ENCODE measurements at places on chromosomes 5 and 9.
A peak's percentile ranks its signal among the peaks of the same experiment; 100 is the strongest.

DNA sequence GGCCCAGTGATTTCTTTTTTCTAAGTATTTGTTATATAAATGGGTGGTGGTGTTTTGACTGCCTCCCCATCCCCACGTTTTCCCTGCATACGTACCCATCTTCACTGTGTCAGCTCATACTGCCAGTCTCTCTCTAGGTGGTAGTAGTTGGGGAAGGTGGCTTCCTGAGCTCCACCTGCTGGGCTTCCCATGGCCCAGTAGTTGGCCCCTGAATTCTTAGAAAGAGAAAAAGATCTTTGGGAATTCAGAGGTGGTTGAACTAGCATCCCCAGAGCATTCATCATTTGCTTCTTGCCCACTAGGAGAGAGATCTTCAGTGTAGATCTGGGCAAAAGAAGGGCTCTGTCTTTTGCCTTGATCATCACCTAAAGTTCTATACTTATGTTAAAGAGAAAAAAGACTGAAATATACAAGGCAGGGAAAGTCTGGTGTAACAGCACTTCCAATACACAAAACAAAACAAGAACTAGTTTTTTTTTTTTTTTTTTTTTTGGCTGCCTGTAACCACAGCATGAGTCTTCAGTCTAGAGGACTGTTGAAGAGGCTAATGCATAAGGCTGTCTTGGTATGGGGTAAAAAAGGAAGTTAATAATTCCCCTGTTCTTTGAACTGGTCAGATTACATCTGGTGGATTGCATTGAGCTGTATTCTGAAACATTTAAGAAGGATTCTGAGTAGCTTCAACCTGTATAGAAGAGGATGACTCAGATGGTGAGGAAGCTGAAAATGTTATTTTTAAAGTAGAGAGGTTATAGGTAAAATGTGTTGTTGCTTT is 128.7 kb downstream of the ATG10 start:
- peak; percentile 83 for DNase-seq

- no peak for DNase-seq
Observed at GRCh38 chr5:22728610-22729009, 124.5 kb downstream of the CDH12 start.

DNA sequence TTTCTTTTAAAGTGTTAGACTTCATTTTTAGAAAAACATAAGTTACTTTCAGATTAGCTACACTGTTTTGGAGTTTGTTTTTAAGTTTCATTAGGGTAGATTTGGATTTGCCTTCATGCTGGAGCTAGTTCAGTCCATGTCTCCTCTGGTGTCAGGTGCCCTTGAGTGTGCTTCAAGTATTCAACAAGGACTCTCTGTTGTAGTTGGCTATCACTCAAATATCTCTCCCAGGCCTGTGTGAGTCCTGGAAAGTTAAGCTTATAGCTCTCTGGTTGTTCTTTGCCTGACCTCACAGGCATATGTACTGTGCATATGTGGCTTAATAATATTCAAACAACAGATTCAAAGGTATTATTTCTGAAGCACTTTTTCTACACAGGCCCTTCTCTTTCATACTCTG is 45.4 kb downstream of the PTBP3 start:
- DNase-seq, result peak; percentile 72

DNA sequence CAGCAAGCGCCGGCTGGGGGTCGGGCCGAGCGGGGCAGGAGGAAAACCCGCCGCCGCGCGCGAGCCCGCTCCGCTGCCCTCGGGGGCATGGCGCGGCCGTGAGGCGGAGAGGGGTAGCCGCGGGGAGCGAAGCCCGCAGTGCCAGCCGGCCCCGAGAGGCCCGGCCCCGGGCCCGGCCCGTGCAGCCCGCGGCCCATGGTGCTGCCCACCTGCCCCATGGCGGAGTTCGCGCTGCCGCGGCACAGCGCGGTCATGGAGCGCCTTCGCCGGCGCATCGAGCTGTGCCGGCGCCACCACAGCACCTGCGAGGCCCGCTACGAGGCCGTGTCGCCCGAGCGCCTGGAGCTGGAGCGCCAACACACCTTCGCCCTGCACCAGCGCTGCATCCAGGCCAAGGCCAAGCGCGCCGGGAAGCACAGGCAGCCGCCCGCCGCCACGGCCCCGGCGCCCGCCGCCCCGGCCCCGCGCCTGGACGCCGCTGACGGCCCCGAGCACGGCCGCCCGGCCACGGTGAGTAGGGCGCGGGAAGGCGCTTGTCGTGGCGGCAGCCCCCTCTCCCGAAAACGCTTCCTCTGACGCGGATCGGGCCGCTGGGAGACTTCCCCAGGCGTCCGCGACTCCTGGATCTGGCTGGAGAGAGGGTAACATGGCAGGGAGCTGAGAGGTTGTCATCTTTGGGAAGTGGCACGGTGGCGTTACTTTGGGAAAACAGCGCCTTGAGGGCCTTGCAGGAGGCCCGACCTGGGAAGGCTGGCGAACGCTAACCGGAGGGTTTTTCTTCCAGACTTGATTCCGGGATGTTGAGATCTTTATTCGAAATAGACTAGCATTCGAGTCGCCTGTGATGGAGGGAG is 523 bp downstream of the MAML1 start:
- DNase-seq, result peak; percentile 39

GRCh38 chr5:107456281-107456715 is 214.4 kb downstream of the EFNA5 start:
- no peak for DNase-seq

DNA sequence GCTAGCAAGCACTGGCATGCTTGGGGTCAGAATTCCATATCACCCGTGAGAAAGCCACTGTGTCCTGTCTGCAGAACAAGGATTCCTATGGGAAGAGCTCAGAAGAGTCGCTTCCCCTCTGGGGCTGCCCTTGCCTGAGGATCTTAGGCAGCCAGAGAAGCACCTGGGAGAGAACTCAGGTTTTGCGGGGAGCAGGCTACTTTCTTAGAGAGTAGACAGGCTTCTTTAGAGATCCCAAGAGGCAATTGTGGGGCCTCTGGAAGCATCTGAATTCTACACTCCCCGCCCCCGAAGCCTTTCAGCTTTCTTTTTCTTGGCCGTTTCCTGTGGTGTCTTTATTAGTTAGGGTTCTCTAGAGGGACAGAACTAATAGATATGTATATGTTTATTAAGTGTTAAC is 40.9 kb downstream of the PHF2 start:
- DNase-seq, result no peak

DNA sequence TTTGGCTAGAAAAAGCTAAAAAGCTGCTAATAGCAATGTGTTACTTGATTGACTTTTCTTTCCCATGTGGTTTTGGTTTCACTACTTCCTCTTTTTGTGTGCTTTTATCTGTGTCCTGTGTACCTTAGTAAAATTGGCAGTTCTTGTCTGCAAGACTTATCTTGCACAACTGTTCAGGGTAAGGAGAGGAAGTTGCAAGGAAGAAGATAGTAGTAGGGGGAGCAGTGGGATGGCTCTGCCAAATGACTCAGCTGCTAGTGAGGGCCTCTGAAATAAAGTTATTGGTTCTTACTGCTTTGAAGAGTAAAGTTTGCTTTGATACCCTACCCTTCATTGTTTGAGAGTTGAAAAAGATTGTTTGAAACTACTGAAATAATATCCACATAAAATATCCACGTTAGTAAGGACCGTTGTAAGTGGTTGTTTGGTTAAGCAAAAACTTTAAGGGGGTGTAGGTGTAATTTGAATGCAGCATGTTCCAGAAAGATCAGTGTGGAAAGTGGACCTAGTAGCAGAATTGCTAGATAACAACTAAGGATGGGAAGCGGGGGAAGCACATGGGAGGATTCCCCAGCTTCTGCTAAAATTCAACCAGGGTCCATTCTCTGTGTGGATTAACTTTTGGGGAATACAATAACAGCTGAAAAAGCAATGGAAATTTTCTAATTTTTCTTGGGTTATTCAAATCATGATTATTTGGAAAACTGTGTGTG is 123.5 kb downstream of the SCAMP1 start:
- peak; percentile 90 for DNase-seq

- no peak for DNase-seq
Observed at GRCh38 chr5:65800775-65801174, 78.8 kb downstream of the NLN start.

- no peak for DNase-seq
Observed at GRCh38 chr9:89808076-89808755, 203.4 kb downstream of the GADD45G start.

GRCh38 chr5:180080486-180081280 is 9.1 kb upstream of the RNF130 start:
- no peak for DNase-seq

DNA sequence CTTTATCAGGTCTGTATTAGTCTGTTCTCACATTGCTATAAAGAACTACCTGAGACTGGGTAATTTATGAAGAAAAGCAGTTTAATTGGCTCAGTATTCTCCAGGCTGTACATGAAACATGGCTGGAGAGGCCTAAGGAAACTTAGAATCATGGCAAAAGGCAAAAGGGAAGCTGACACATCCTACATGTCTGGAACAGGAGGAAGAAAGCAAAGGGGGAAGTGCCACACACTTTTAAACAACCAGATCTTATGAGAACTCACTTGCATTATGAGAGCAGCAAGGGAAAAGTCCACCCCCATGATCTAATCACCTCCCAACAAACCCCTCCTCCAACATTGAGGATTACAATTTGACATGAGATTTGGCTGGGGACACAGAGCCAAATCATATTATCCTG is 132.1 kb downstream of the PCSK1 start:
- DNase-seq, result no peak

- DNase-seq, result no peak
Observed at GRCh38 chr5:149283626-149284480, 12.2 kb downstream of the AFAP1L1 start.

DNA sequence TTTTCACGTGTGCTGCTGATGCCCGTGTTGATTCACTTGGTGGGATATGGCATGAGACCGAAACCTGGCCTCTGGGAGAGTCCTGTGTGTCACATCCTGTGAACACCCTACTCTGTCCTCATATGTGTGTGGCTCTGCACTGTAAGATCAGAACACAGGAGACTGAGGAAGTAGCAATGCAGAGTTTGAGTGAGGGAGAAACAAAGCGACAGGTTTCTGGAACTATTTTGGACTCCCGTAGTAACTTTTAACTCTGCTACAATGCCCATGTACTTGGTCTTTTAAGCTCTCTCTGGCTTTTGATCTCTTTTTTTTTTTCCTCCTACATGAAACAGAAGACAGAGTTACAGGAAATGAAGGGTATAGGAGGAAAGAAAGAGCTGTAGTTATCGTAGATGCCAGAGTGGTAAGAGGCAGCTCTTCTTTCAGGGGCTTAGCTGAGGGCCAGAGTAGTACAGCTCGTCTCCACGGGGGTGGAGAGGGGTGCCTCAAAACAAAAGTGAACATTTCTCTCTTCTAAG is 26.6 kb downstream of the GRAMD2B start:
- peak; percentile 69 for DNase-seq

GRCh38 chr5:103918668-103919367 is 356.2 kb upstream of the NUDT12 start:
- peak; percentile 31 for DNase-seq

- no peak for DNase-seq
Observed at GRCh38 chr5:395921-396530, 47.0 kb upstream of the EXOC3 start.

DNA sequence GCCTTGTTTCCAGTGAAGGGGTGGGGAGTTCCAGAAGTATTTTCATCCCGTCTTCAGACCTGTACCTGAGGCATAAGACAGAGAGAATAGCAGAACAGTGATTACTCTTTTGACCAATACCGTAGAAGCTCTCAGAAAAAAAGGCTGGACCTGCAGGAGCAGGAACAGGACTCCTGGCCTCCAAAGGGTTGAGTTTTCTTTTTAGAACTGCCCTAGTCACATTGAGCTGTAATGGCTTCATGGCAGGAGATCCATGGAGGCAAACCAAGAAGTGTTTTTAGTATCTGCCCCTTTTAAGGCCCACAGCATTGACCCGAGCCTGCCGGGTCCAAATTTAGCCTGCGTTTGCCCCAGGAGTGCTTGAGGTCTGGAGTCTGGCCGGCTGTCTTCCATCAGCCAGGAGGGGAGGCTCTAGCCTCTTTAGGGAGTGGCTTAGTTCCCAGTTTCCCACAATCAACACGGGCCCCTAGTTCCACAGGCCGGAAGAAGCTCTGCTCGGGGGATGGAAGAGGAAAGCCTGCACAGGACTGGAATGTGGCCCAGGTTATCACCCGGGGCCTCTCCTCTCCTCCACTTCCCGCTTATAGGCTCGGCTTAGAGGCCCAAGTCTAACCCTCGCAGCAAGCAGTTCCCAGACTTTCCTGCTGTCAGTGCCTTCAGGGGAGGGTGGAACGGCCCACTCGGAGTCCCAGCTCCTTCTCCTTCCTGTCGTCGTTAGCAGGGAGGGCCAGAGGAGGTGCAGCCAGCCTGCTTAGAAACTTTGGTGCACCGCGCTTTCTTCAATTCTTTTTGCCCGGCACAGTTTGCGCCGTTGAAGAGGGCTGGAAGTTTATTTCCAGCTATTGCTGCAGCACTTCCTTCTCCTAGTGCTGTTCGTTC is 80.7 kb downstream of the C9orf152 start:
- DNase-seq, result peak; percentile 72

DNA sequence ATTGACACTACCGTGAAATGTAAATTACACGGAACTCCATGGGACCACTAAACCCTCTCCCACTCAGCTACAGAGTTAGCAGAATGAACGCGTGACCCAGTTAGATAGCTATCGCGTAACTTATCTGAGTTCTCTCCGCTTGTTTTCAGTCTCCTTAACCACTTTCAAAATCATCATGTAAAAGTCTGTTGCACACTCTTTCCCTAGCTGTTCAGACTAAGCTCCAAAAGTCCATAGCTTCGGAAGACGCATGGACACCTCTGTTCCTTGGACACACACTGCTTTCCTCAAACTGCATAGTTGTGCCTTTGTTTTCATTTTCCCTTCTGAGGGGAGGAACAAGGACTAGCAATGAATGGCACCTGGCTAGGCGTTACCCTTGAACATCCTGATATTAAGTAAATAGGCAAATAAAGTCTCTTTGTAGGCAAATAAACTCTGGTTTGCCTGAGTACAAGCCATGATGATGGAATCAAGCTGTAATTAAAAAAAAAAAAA is 83.3 kb downstream of the DAPK1 start:
- no peak for DNase-seq

DNA sequence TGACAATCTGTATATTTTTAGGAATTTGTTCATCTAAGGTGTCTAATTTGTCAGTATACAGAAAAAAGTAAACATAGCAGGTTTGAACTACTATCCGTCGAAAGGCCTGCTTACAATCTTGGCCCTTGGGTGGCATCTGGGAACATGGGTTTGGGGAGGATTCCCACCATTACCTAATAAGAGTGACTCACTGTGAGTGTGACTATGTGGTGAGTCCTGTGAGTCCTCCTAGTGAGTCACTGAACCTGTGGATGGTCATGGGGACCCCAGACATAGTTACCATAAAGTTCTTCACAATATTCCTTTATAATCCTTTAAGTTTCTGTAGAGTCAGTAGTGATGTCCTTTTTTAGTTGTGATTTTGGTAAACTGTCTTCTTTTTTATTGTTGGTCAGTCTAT is 37.0 kb downstream of the RNF130 start:
- DNase-seq, result peak; percentile 53

DNA sequence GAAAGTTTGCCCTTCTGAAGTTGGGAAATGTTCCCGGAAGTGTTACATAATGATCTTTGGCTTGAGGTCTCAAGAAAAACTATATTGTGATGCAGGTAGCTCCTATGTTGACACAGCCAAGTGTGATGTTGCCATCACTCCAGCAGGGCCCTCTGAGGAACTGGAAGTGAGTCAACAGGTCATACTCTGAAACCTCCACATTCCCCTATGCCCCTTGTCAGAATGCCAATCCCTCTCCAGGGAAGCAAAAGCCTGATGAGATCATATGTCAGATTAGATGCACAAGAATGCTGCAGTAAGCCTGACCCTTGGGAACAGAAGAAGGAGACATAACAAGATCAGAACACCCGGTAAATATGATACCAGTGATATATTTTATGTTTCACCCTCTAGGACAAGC is 66.8 kb upstream of the ITGA2 start:
- peak; percentile 89 for DNase-seq

GRCh38 chr9:134066526-134066912 is 1.3 kb downstream of the BRD3 start:
- DNase-seq, result peak; percentile 36
